ENCODE measurements at places on chromosomes 3 and 15.

- DNase-seq = no peak
Measured at GRCh38 chr3:12990306-12990705, 82.9 kb downstream of the IQSEC1 start.

- peak; percentile 35 for DNase-seq
Measured at GRCh38 chr3:52781741-52782140, 4.3 kb downstream of the ITIH1 start.

- no peak for DNase-seq
Measured at GRCh38 chr3:37590328-37591079, 271.2 kb upstream of the CTDSPL start.

DNA sequence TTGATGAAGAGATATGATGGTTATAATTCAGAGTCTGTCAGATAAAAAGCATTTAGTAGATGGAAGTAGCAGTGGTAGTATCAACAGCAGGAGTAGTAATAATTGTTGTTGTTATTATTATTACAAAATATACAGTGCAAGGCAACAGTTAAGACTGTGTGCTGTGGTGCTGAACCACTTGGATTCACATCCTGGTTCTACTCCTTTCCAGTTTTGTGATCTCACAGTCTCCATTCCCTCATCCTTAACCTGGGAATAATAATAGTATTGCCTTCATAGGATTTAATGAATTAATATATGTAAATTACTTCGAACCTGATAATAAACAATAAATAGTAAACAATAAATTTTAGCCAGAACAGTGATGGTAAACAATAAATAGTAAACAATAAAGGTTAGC lies 37.1 kb upstream of the TSC22D2 start:
- no peak for DNase-seq

GRCh38 chr3:47650294-47650693 lies 71.6 kb upstream of the CSPG5 start:
- DNase-seq = no peak

All from GM12865 (cell line).